ENCODE measurements at places on chromosomes 16 and 17. TPM values are rescaled to one million over a fixed set of nuclear protein-coding genes. Genes with fewer than 3 reads are reported as not detected.

EVI2B gene
- 0.21 TPM for total RNA-seq

GRAPL gene
- total RNA-seq = not detected

GRCh38 chr16:533391-534123 is 6.0 kb downstream of the CAPN15 start:
- no peaks in the 10 kb centered on the region for H3K27me3 ChIP-seq
- H3K4me3 ChIP-seq = no peak overlapping the region
- H3K27ac ChIP-seq = peak overlapping the region; percentile 32
- no peaks in the 10 kb centered on the region for H3K36me3 ChIP-seq
- peaks cover 32% of the 10 kb centered on the region for H3K4me1 ChIP-seq

DNA sequence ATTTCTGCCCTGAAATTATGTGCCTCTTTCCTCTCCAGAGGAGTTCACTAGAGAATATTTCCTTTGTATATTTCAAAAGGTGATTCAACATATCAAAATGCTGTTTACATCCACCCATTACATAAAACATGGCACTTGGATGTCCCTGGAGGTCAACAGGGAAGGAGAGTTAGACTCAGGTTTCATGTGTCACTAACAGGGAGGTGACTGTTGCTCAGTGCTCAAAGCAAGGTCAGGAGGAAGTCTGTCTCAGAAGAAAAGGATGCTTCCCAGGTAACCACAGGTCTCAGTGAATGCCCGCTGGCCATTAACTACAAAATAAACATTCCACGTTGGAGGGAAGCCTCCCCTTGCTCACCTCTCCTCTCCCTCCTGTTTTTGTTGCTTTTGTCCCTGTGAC is 198.6 kb downstream of the AXIN2 start:
- no peaks in the 10 kb centered on the region for H3K36me3 ChIP-seq
- no peak overlapping the region for H3K4me3 ChIP-seq
- H3K27ac ChIP-seq = no peak overlapping the region
- H3K27me3 ChIP-seq = peaks cover 3% of the 10 kb centered on the region
- DNase-seq = no peak

MBTPS1 gene
- total RNA-seq = 83.7 TPM

GRCh38 chr17:67443931-67444595 is 67.0 kb downstream of the PITPNC1 start:
- DNase-seq = no peak
- no peaks in the 10 kb centered on the region for H3K27me3 ChIP-seq
- no peak overlapping the region for H3K27ac ChIP-seq
- H3K4me3 ChIP-seq = no peak overlapping the region
- no peaks in the 10 kb centered on the region for H3K36me3 ChIP-seq

TBC1D3I gene
- total RNA-seq = 0.60 TPM

- H3K27ac ChIP-seq = peak overlapping the region; percentile 87
- H3K36me3 ChIP-seq = peaks cover 39% of the 10 kb centered on the region
- peaks cover 49% of the 10 kb centered on the region for H3K4me1 ChIP-seq
- H3K4me3 ChIP-seq = no peak overlapping the region
- DNase-seq = no peak
Observed at GRCh38 chr16:71927383-71927782, 32.1 kb downstream of the IST1 start.

DNA sequence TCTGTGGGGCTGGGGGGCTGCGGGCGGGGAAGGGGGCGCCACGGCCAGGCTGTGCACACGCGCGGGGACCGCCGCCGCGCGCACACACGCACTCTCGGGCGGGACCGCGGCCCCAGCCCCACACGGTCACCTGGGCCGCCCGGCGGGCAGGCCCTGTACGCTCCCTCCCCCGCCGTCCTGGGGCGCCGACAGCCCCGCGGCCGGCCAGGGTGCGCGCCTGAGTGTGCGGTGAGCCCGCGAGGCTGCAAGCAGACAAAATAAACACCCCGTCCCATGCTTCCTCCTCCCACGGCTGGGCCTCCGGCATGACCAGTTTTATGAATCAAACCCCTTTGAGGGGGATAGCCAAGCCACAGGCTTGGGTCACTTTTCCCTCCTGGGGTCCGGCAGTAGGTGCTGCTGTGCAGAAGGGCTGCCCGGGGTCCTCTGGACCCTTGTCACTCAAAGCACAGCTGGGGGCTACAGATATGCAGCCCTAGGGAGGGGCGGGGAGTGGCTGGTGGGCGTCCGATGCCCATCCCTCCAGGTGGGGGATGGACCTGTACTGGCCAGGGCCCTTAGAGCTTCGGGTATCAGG is 441 bp downstream of the VASN start:
- no peak for DNase-seq
- peaks cover 48% of the 10 kb centered on the region for H3K4me1 ChIP-seq
- peak overlapping the region; percentile 88 for H3K4me3 ChIP-seq
- peaks cover 2% of the 10 kb centered on the region for H3K36me3 ChIP-seq

PARD6A gene
- total RNA-seq = 2.5 TPM

GRCh38 chr17:45841186-45841585 is 3.5 kb upstream of the SPPL2C start:
- no peak overlapping the region for H3K27ac ChIP-seq
- H3K4me1 ChIP-seq = no peaks in the 10 kb centered on the region
- H3K36me3 ChIP-seq = no peaks in the 10 kb centered on the region
- DNase-seq = no peak
- H3K27me3 ChIP-seq = peaks cover 34% of the 10 kb centered on the region

CPSF4L gene
- not detected for total RNA-seq
